Cardiac septum (tissue), 1 donor: ENCODE measurements at places on chromosomes 5 and 9. TPM values are rescaled to one million over a fixed set of nuclear protein-coding genes. Genes with fewer than 3 reads are reported as not detected.

ABLIM3 gene
- 118 TPM for total RNA-seq

GRCh38 chr5:163345216-163345615 lies 92.2 kb upstream of the CCNG1 start:
- no peak for DNase-seq

- no peak for DNase-seq
Observed at GRCh38 chr5:178186427-178186826, 744 bp downstream of the GMCL2 start.

EPB41L4B gene
- total RNA-seq: 1.5 TPM

DNA sequence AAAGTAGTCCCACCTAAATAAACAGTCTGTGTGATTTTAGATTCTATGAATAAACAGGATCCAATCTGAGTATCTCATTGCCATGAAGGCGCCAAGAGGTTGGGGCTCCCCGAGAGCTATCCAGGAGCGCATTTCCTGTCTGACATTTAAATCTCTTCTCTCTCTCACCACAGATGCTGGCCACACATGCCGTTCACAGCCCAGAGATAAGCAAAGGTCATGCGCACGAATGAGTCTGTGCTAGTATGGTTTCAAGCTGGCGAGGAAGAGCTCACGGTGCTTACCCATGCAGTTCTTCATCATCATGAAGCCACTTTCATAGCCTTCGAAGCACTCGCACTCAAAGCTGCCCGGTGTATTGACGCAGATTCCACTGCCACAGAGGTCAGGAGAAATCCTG lies 199.4 kb downstream of the FBN2 start:
- no peak for DNase-seq

TXNDC8 gene
- not detected for total RNA-seq
